Pericardium fibroblast (primary cell): ENCODE measurements at places on chromosomes 2 and 18. TPM values are rescaled to one million over a fixed set of nuclear protein-coding genes. Genes with fewer than 3 reads are reported as not detected.

Gene REG3A
- not detected in 2 replicates for total RNA-seq

Gene KCNG2
- total RNA-seq, result 0.47 and 2.2 TPM in 2 replicates

Gene PKP4
- 7.3 and 16.9 TPM in 2 replicates for total RNA-seq

Gene ANKRD62
- not detected in 2 replicates for total RNA-seq

Gene CXCR1
- total RNA-seq, result not detected in 2 replicates

Gene ZSWIM2
- total RNA-seq, result not detected in 2 replicates

Gene RAX
- not detected in 2 replicates for total RNA-seq

Gene CD226
- total RNA-seq, result 0.09 and 0.82 TPM in 2 replicates

Gene OR6B3
- total RNA-seq, result not detected in 2 replicates
